ENCODE measurements at places on chromosomes 2 and 18. TPM values are rescaled to one million over a fixed set of nuclear protein-coding genes. Genes with fewer than 3 reads are reported as not detected.

DNA sequence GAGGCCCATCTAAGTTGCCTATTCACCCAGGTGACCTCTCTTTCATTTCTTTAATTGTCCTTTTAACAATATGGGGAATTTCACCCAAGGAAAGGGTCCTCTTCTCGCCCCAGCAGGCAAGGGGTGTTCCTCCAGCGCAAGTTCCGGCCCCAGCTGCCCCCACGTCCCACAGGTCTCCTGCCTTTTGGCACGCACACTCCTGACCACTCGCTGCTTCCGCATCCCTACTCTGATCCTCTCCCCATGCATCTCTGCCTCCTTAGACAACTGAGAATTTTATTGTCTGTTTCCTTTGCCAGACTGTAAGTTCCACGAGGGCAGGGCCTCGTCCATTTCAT, 684 bp upstream of the ARPC2 start:
- peak overlapping the region; percentile 43 for H3K27ac ChIP-seq
- peaks cover 26% of the 10 kb centered on the region for H3K4me1 ChIP-seq
- H3K4me3 ChIP-seq: peak overlapping the region; percentile 100
- DNase-seq: no peak
- H3K27me3 ChIP-seq: no peaks in the 10 kb centered on the region

GRCh38 chr18:75170022-75170789, 38.7 kb downstream of the PTGR3 start:
- H3K27ac ChIP-seq: no peak overlapping the region
- H3K4me1 ChIP-seq: no peaks in the 10 kb centered on the region
- no peak overlapping the region for H3K4me3 ChIP-seq
- peaks cover 12% of the 10 kb centered on the region for H3K27me3 ChIP-seq
- no peaks in the 10 kb centered on the region for H3K36me3 ChIP-seq

DNA sequence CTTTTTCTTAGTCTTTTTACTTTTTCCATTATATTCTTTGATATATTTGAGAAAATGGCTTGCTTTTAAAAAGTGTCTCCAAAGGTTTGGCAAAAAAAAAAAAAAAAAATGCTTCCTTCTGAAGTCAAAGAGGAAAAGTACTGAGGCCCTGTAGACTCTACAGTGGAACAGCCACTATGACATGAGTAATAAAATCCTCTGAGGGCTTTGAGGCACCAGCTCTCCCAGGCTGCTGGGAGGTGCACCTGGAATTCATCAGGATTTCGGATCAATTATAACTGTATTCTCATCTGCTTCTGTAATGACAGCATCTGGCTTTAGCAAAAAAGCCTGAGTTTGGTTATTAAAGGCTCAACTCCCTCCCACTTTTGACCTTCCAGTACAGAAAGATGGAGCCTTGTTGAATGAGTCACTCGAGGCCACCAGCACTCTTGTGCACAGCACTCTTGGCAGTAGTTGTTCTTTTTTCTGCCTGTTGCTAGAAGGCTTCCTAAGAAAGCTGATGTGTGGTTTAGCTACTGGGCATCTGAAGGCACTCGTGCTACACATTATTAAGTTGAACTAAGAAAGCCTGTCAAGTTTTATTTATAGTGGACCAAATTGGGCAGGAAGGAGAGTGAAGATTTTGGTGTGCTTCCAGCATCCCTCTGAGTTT, 131.3 kb downstream of the PRPF40A start:
- H3K4me3 ChIP-seq: no peak overlapping the region
- no peak overlapping the region for H3K27ac ChIP-seq
- DNase-seq: peak; percentile 34
- 0 out of 2 replicates have a peak, but pooled peaks cover 2% of the 10 kb centered on the region for H3K36me3 ChIP-seq
- peaks cover 11% of the 10 kb centered on the region for H3K4me1 ChIP-seq

- H3K36me3 ChIP-seq: no peaks in the 10 kb centered on the region
- H3K27ac ChIP-seq: no peak overlapping the region
- H3K27me3 ChIP-seq: no peaks in the 10 kb centered on the region
- H3K4me1 ChIP-seq: no peaks in the 10 kb centered on the region
- no peak overlapping the region for H3K4me3 ChIP-seq
- DNase-seq: no peak
Observed at GRCh38 chr2:65498396-65498795, 66.0 kb upstream of the SPRED2 start.

DNA sequence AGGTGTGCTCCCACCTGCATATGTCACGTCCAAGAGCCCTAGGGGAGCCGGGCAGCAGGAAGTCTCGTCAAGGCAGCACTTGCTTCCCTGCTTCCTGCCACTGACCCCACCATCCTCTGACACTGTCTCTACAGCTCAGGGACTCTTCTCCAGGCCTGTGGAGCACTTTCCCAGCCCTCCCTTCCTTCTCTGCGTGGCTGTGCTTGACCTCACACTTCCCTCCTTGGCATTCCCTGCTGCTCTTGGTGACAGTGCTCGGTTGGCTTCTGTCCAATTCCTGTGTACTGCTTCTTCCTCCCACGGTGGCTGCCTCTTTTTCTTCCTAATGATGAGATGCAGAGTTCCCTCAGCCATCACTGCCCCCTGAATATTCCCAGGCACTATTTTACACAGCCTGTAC, 2.8 kb downstream of the CIDEA start:
- H3K4me1 ChIP-seq: peaks cover 31% of the 10 kb centered on the region
- H3K36me3 ChIP-seq: no peaks in the 10 kb centered on the region
- DNase-seq: peak; percentile 61
- peak overlapping the region; percentile 80 for H3K27ac ChIP-seq
- no peak overlapping the region for H3K4me3 ChIP-seq
- no peaks in the 10 kb centered on the region for H3K27me3 ChIP-seq

The EPB41L3 gene
- 39.5 TPM for total RNA-seq

The NEUROD1 gene
- not detected for total RNA-seq

The SULT1C4 gene
- not detected for total RNA-seq
